Activated CD4-positive, alpha-beta T cell treated with anti-CD3 and anti-CD28 coated beads, Interleukin-10, Interleukin-2, amounts not matched to agents 100 ng/mL and 50 ng/mL, durations not matched to agents 16 hours and 8 hours (primary cell): ENCODE measurements at places on chromosomes 7 and 10.

- no peak for DNase-seq
Observed at GRCh38 chr7:146235195-146235594, 118.6 kb downstream of the CNTNAP2 start.

DNA sequence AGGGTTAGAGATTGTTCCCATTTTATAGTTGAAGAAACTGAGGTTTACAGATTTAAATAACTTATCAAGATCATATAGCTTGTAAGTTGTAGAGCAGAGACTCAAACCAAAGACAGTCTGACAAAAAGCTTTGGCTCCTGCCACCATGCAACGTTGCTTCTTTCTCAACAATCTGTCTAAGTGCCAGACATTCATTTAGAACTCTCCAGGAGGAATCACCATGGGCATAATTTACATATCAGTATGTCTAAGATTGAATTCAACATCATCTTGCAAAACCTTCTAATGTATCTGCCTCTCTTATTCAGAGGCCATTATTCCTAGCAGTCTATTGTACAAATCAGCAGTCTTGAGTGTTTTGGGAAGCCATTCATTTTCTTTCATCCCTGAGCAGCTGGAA is 163.5 kb upstream of the PLXDC2 start:
- DNase-seq = no peak

GRCh38 chr7:71034243-71034642 is 97.7 kb upstream of the GALNT17 start:
- no peak for DNase-seq

- DNase-seq = no peak
Observed at GRCh38 chr10:33295851-33296250, 38.6 kb downstream of the NRP1 start.

DNA sequence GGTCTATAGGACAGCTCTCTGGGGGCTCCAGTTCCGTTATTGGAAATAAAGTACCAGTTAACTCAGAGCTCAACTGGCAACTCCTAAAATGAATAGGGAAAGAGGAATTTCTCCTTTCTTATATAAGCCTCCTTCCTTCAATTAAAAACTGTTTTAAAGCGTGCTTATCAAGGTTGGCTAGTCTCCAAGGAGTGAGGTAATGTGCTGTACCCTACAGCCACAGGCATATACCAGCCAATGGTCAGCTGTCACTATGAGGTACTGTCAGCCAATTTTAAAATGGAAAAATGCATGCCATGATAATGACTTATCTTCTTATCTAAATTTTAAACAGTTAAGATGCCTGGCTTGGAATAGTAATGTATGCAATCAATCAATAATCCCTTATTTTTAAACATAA is 76.2 kb downstream of the PLCE1 start:
- DNase-seq = no peak

GRCh38 chr10:79404690-79405131 is 40.7 kb downstream of the ZCCHC24 start:
- no peak for DNase-seq

DNA sequence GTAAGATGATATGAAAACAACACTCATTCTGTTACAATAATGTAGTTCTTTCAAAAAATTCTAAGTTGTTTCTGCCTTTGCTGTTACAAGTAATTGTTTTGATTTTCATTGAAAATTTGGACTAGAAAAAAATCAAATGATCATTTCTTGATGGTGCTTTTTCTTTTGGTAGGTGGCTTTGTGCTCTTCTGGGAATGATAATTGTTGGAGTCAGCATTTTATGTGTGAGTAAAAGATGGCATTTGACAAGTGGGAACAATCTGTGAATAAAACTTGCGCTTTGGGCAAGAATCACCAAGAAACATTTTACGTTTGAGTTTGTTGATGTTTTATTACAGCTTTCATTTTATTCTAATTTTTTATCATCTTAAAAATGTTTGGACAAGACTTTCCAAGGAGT is 25.9 kb downstream of the SLC18A2 start:
- no peak for DNase-seq

GRCh38 chr7:131600085-131600881 is 43.9 kb upstream of the PODXL start:
- no peak for DNase-seq

- DNase-seq = no peak
Observed at GRCh38 chr7:23956772-23957576, 247.0 kb downstream of the STK31 start.

- no peak for DNase-seq
Observed at GRCh38 chr10:87721781-87722180, 62.1 kb downstream of the PAPSS2 start.

DNA sequence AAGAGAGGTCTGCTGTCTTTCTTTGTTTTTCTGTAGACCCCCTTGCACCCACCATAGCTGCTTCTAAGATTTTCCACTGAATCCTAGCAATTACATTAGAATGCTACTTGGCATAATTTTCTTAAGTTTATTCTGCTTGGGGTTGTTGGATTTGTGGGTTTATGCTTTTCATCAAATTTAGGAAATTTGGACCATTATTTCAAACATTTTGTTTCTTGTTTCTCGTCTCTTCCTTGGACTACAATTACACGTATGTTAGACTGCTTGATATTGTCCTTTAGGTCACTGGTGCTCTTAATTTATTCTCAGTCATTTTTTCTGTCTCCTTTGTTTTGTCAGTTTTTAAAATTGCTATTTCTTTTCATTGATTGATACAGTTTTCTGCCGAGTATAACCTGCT is 65.8 kb downstream of the FANK1 start:
- DNase-seq = no peak

DNA sequence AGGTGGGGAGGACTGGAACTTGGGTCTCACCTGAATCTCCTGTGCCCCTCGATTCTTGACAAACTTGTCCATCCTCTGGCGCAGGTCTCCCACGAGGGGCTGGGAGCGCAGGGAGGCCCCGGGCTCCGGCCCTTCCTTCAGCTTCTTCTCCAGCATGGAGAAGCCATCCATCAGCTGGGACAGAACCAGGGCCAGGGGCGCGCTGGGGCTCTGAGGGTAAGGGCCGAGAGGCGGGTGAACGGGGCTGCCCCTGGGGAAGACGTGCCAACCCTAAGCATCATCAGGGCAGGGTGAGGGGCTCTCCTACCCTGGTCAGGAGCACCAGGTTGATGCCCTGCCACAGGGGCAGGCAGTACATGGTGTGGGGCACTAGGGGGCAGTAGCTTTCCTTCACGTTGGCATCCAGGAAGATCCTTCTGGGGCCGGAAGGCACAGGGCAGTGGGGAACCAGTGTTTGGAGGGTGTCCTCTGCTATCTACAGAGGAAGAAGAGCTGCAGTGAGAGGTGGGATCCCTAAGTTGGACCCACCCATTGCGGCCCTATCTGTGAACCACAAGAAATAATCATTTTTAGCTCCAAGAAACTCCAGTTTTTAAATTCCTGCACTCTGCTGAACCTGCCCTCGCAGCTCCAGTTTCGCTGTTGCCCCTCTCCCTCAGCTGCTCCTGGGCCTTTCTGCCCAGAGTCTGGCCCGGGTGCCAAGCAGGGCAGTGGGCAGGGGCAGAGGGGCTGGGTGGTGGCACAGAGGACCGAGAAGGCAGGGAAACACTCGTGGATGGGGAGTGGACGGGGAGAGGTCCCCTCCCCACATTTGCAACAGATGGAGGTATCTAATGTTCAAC is 10.8 kb upstream of the PYROXD2 start:
- peak; percentile 60 for DNase-seq

DNA sequence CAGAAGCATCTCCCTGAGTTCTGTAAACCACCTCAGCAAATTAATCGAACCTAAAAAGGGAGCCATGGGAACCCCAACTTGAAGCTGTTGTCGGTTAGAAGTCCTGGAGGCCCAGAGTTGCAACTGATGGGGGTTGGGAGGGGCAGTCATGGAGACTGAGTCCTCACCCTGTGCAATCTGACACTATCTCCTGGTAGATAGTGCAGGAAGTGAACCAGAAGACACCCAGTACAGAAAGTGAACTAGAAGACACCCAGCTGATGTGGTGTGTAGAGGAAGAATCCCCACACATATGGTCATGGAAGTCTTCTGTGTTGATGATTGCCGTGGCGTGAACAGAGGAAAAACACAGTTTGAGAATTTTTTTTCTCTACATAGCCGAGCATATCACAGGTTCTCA is 58.8 kb upstream of the SRRM3 start:
- no peak for DNase-seq

DNA sequence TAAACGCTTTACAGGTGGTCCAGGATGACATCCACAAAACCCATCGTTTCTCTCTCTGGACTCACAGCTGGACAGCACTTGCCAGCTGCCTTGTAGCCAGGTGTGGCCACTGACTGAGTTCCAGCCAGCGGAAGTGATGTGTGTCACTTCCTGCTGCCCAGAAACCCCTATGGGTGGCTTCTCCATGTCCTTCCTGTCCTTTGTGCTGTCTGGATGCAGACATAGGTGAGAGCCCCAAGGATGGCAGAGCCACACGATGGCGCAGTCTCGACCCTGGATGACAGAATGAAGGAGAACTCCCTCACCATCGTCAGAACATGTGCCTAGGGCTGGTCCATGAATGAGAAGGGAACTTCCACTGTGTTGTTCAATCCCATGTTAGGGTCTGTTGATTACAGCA is 22.1 kb downstream of the NMT2 start:
- no peak for DNase-seq

GRCh38 chr7:137695942-137696341 is 150.8 kb downstream of the DGKI start:
- no peak for DNase-seq

DNA sequence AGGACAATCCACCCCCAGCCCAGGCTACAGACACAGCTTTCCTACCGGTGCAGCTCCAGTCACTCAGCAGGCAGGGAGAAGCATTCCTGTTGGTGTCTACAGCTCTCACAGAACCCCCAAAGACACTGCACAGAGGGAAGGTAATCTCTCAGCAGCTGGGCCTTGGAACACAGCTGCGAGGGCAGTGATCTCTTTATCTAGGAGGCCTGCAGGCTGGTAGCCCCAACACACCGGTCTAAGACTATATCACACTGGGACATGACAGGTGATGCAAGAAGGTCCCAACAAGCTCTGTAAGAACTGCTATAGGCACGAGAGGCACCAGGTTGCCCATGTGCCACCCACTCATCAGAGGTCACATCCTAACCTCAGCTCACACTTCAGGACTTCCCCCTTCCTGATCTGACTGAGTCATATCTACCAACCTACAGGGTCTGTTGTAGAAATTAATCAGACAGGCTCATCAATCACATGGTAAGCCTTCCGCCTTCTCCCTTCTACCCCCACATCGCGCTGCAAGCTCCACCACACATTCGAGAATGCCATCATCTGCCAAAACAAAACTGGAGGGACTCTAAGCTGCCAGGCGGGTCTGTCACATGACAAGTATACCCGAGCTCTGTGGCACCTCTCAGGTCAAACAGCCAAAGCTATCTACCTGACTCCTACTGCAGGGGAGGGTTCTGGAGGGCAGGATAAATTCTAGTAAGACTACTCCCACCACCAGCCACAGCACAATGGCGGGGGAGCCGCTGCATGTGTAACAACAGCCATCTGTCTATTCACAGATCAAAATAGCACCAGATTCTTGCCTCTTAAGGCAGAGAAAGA is 26.1 kb downstream of the FAM53B start:
- DNase-seq = peak; percentile 97

- DNase-seq = no peak
Observed at GRCh38 chr10:103783681-103784080, 71.7 kb downstream of the SH3PXD2A start.

- no peak for DNase-seq
Observed at GRCh38 chr10:107443813-107444212, 279.3 kb upstream of the SORCS1 start.

DNA sequence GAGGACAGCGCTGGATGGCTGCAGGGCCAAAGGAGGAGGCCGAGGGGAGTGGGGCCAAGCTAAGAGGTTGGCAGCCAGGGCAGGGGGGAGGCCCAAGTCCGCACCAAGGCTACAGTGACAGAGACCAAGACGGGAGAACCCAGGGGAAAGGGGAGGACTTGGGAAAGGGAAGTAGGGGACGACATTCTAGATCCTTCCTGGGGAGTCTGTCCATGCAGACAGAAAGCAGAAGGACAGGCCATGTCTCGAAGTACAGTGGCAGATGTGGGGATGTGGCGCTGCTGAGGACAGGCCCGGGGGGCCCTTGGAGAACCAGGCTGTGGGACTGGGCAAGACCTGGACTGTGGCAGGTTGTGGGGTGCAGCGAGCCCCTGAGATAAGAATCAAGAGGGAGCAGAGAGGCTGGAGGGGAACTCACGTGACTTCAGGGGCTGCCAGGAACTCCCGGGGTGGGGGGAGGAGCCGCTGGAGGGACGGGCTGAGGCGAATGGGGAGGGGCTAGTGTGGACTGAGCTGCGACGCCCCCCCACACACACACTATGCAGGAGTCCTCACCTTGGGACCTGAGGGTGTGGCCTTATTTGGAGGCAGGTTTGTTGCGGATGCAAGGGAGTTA is 68.5 kb upstream of the TNRC18 start:
- DNase-seq = no peak
